NCI-H1092 (cell line): ENCODE measurements at places on chromosomes 1 and 21.
A peak's percentile ranks its signal among the peaks of the same experiment; 100 is the strongest.

GRCh38 chr21:25501996-25502665 is 105.2 kb downstream of the MRPL39 start:
- no peak for DNase-seq

GRCh38 chr1:230772457-230773395 is 25.5 kb downstream of the CAPN9 start:
- DNase-seq, result peak; percentile 27

DNA sequence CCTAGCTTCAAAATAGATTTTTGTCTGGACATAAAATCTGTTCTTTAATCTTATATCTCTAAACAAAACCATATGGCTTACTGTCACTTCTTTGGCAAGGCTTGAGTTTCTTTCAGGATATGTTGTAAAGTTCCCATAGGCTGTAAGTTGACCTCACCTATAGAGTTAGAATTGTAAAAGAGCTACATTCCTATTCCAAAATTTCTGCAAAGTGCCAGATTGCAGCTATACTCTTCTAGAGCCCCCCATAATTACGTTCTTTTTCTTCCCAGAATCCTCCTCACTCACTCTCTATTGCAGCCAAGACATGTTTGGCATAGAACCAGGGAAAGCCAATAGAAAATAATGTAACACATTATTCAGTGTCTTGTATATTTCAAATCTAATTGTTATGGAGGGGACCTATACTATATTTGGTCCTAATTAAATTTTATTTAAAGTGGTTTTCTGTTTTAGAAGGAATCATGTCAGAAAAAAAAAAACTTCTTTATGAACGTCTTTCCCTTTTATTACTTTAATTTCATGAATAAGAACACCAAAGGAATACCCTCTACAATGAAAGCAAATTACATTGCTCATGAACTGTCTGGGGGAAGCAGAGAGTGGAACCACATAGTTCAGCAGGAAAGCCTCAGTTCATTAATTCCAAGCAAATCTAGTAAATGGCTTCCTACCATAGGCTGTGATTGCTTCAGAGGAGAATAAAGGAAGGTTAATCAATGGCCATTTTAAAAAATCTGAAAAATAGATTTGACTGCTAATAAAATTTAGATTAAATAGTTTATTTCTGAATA is 22.3 kb downstream of the CTTNBP2NL start:
- DNase-seq, result no peak

DNA sequence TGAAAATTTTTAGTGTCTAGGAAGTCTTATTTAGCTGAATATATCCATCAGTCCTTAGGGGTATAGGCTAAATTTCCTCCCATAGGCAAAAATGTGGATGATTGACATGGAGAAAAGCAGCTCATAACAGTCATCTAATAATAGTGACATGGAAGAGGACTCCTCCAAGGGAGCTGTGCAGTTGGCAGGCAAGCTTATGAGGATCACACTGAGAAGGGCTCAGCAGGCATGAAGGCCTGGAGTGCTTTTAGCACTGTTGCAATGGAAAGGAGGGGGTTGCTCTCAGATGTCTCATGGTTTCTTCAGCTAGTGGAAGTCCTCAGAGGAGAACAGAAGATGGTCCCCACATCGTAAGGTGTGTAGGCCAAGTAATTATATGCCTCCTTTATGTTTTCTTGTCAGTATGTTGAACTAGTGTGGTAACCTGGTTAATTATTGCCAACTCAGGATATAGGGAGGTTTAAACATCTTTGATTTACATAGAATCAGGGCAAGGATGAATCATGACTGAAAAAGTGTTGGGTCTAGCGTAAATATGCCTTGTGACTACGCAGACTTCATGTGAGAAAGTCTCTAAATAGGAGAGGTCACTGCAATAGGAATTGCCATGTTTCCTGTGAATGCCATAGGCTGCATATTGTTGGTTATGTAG is 18.9 kb downstream of the VN1R5 start:
- no peak for DNase-seq

GRCh38 chr1:186626356-186626932 is 53.8 kb downstream of the PTGS2 start:
- DNase-seq, result no peak

- no peak for DNase-seq
Observed at GRCh38 chr1:101959456-101959855, 37.3 kb downstream of the OLFM3 start.

- DNase-seq, result no peak
Observed at GRCh38 chr1:110488161-110488560, 30.8 kb downstream of the KCNA10 start.

DNA sequence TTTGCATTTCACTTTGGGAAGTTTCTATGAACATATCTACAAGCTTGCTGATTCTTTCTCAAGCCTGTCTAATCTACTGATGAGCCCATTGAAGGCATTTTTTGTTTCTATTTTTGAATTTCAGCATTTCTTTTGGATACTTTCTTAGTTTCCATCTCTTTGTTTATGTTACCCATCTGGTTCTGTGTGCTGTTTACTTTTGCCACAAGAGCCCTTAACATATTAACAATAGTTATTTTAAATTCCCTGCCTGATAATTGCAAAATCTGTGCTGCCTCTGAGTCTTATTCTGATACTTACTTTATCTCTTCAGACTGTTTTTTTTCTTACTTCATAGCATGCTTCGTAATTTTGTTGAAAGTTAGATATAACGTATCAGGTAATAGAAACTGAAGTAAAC is 75.8 kb upstream of the ZRANB2 start:
- DNase-seq, result no peak

DNA sequence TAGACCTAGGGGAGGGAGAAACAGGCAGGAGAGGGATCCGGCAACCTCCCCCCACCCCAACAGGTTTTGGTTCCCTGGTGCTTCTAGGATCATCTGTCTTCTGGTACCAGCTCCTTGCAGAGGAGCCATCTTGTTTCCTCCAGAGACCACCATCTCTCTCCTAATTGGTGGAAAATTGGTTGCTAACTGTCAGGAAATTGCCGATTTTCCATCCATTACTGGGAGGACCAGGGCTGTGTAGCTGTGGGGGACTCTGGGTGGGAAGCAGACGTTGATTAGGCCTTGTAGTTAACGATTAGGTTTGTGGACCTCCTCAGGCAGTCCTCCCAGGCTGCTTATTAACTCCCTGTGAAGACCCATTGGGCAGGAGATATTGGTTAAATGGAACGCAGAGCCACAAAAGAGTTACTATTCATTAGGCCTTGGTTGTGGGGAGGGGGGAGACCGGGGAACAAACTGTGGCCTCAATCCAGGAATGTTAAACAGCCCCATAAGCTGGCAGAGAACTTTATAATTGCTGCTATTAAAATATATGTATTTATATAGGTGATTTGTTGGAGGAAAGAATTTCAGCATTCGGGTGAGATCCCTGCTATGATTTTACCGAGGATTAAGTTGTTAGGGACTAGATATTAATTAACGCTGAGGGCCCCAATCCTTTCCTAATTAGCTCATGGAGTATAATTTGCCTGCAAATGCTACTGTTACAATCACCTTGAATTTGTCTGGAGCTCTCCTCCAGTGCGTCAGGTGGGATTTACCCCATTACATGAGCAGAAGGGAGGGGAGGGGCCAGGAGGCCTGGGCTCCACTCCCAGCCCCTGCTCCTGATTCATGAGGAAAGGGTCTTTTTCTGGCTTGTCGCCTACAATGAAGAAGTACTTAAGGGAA is 61.2 kb upstream of the TRABD2B start:
- no peak for DNase-seq

- no peak for DNase-seq
Observed at GRCh38 chr1:14780271-14780670, 181.8 kb downstream of the KAZN start.

GRCh38 chr1:10353693-10354092 is 45.2 kb upstream of the PGD start:
- no peak for DNase-seq

DNA sequence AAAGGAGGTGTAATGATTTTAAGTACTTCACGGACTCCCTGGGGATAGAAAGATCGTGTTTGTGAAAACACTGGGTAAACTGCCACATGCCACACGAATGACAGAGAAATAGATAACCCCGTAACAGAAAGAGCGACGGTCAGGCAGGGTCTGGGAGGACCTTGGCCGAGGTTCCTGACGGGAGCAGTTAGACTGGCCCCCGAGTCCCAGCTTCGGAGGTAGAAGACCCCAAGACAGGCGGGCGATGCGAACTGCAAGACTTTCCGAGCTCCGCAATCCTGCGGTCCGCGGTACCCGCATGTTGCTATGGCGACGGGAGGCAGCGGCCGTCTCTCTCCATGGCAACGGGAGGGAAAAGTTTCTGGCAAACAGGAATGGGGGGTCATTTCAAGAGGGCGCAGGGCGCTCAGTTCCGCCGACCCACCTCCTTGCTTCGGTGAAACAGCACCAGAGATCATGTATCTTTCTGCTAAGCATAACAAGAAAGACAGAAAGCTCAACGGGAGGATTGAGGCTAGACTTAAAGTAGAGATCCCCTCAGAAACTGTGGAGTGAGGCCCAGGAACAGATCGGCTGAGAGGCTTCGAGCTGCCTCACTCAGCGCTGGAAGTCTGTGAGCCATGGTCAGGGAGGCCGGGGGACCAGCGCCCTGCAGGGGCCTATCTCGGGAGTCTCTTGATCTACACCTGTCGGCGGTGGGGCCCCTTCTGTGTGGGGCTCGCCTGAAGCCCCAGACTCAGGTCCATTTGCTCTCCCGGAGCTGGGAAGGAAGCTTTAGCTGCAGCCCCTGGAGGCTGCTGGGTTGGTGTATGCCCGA is 685 bp upstream of the SYT6 start:
- no peak for DNase-seq

DNA sequence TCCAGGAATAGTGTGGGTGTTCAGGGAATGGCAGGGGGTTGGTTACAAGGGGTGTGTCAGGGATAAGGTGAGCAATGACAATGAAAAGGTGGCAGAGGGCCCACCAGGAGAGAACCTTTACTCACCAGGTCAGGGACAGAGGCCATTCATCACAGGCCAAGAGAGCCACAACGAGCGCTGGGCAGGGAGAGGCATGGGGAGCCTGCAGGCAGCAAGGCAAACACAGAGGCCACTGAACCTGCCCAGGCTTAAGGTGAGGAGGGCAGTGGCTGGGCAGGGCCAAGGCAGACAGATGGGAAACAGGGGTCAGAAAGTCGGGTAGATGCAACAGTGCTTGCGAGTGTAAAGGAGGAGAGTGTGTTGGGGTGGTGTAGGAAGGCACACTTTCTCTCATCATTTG is 28.3 kb upstream of the MYBPHL start:
- no peak for DNase-seq

DNA sequence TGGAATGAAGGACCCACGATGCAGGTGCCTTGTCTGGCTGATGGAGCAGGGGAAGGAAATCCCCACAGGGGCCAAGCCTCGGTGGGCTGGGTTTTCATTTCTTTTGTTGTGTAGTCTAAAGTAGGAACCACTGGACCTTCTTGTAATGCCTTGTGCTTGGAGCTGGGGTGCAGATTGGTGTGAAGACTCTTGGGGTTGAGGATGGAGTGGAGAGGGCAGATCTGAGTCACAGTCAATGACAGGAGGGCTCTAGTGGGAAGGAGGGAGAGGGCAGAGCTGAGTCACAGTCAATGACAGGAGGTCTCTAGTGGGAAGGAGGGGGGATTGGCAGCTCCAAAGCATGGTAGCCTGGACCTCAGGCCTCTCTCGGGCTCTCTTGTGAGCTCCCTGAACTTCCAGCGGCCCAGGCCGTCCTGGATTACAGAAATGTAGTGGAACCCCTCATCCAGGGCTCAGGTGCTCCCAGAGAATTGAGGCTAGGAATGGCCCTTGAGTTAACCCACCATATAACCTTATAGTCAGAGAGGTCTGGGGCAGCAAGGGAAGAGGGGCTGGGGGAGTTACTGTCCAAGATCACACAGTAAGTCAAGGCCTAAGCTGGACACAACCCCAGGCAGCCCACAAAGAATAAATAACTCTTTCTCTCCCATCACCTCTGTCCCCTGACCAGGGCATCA is 313.8 kb downstream of the MATN1 start:
- no peak for DNase-seq

DNA sequence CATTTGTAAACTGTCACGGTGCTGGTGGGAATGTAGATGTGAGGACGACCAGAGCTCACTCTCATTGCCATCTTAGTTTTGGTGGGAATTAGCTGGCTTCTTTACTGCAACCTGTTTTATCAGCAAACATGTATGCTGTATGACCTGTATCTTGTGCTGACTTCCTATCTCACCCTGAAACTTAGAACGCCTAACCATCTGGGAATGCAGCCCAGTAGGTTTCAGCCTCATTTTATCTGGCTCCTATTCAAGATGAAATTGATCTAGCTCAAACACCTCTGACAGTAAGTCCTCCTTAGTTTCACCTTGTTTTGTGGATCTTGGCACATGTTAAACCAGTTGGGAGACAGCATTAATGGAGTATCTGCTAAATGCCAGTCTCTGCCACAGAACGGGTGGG is 174.6 kb downstream of the HLX start:
- peak; percentile 1 for DNase-seq

- no peak for DNase-seq
Observed at GRCh38 chr1:219088778-219089557, 84.7 kb upstream of the LYPLAL1 start.

GRCh38 chr1:94092210-94092613 is 28.7 kb downstream of the ABCA4 start:
- DNase-seq, result no peak

DNA sequence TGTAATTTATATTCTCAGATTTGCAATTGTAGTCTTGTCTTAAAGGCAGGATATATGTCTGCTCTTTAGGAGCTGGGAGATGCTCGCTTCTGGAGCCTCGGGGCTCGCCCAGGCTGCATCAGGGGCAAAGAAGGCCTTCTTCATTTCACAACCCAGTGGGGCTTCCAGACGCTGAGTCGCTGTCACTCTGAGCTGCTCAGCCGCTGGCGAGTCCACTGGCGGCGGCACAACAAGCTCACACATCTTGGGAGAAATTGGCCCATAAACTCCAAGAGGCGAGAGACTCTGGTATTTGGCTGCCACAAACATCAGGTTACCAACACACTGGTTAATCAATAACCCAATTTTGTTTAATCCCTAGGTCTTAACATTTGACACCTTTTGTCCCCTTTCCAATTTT is 216.6 kb downstream of the ATG4C start:
- no peak for DNase-seq
